GM23248 (cell line): ENCODE measurements at places on chromosomes 6 and 20.

DNA sequence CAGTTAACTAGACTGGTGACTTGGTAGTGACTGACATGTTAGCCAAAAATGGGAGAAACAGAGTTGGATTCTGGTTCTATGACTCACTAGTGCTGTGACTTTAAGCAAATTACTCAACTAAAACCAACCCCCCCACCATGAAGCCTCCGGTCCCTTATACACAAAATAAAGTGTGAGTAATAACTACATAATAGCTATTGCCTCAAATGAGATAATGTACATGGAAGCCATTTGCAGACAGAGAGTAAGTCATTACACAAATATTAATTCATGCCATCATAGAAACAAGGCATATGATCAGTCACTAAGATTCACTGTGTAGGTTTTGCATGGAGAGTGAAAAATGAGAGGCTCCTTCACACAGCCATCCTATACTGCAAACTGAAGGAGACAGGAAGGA, 111.9 kb downstream of the HIVEP2 start:
- peak; percentile 95 for DNase-seq

DNA sequence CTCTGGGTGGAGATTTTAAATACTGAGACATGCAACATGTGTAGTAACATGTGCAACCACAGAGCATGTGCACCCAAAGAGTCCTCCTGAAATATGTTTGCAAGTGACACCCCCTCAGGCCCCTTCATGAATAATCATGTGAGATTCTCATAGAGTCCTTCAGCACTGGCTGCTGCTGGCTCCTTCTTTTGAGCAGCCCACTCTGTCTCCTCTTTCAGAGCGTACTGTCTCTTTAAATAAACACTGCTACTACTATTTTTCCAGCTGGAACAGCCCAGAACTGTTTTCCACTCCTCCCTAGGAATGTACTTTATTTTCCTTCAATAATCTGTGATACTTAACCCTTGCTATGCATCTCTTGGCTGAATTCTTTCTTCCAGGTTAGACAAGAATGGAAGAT, 42.0 kb downstream of the HLA-DRB5 start:
- DNase-seq, result no peak

DNA sequence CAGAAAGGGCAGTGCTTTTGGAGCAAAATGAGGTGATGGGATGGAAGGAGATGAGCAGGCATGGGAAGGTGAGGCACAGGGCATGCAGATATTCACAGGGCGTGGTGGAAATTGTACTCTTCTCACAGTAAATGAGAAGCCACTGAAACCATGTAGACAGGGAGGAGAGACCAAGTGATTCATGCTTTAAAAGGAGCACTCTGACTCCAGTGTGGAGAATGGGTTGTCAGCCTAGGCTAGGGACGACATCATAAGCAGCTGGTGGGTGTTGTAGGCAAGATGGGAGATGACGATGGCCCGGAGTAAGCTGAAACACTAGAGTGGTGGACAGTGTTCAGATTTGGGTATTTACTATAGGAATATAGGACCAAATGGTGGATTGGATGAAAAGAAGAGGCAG, 18.4 kb downstream of the PDE7B start:
- peak; percentile 22 for DNase-seq

- DNase-seq, result peak; percentile 70
These were observed 20.2 kb downstream of the STAU1 start for GRCh38 chr20:49167811-49168507.

DNA sequence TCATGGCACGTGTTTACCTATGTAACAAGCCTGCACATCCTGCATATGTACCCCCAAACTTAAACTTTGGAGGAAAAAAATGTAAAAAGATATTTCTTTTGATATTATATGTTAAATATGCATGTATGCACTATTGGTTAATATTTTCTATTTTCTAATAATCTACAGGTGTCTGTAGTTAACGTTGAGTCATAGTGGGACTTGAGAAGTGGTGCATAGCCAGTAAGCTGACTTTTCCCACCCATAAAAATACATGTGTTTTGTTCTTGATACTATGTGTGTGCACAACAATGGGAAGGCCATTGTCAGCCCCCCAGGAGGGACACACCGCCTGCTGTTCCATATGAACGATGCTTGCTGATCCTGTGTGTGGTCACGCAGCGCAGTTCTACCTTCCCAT, 49.1 kb downstream of the FAM120B start:
- no peak for DNase-seq
